Ovary (tissue), 10 donors: ENCODE measurements at places on chromosomes 1 and 21. TPM values are rescaled to one million over a fixed set of nuclear protein-coding genes. Genes with fewer than 3 reads are reported as not detected.
A peak's percentile ranks its signal among the peaks of the same experiment; 100 is the strongest.

- DNase-seq = no peak
- no peak overlapping the region for H3K4me3 ChIP-seq
- peak overlapping the region; percentile 49 for H3K27ac ChIP-seq
- H3K27me3 ChIP-seq = no peaks in the 10 kb centered on the region
- no peaks in the 10 kb centered on the region for H3K36me3 ChIP-seq
- H3K4me1 ChIP-seq = peaks cover 14% of the 10 kb centered on the region
These were observed 22.1 kb downstream of the ARHGEF10L start for GRCh38 chr1:17561561-17561985.

KLHL21 gene
- polyA plus RNA-seq = 40.4 TPM

GRCh38 chr21:25964015-25964414 is 206.6 kb downstream of the APP start:
- no peak overlapping the region for H3K4me3 ChIP-seq
- H3K4me1 ChIP-seq = no peaks in the 10 kb centered on the region
- no peaks in the 10 kb centered on the region for H3K27me3 ChIP-seq
- H3K36me3 ChIP-seq = no peaks in the 10 kb centered on the region
- H3K27ac ChIP-seq = no peak overlapping the region

DNA sequence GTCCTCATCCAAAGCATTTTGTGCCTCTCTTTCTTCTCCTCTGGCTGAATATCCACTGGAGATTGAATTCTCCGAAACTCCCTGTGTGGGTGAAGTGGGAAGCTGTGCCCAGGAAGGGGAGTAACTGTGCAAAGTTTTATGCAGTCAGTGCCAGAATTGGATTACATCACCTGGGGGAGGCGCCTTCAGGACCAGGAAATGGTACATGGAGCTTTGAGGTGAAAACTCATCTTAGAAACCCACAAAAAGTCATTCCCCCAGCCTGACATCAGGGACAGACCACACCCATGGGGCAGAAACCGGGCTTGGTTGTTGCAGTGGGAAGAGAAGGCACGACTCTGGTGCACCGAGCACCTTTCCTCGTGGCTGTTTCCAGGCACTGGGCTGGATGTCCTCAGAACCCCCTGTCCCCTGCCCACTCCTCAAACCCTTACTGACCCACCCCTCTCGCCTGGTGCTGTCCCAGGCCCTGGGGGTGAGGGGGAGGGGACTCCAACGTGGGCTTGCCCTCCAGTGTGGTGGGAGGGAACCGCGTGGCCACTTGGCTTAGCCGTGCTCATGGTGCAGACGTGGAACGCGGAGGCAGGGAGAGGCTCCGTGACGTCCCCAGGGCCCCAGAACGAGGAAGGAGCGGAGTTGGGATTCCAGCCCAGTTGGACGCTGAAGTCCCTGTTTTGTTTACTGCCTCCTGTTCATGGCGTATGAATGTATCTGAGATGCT is 15.7 kb downstream of the TFF3 start:
- DNase-seq = no peak
- H3K4me1 ChIP-seq = no peaks in the 10 kb centered on the region
- no peaks in the 10 kb centered on the region for H3K27me3 ChIP-seq
- H3K36me3 ChIP-seq = no peaks in the 10 kb centered on the region

- H3K27ac ChIP-seq = no peak overlapping the region
- no peaks in the 10 kb centered on the region for H3K27me3 ChIP-seq
- no peaks in the 10 kb centered on the region for H3K4me1 ChIP-seq
- H3K4me3 ChIP-seq = no peak overlapping the region
These were observed 360.4 kb upstream of the NR5A2 start for GRCh38 chr1:199667089-199667488.

DNA sequence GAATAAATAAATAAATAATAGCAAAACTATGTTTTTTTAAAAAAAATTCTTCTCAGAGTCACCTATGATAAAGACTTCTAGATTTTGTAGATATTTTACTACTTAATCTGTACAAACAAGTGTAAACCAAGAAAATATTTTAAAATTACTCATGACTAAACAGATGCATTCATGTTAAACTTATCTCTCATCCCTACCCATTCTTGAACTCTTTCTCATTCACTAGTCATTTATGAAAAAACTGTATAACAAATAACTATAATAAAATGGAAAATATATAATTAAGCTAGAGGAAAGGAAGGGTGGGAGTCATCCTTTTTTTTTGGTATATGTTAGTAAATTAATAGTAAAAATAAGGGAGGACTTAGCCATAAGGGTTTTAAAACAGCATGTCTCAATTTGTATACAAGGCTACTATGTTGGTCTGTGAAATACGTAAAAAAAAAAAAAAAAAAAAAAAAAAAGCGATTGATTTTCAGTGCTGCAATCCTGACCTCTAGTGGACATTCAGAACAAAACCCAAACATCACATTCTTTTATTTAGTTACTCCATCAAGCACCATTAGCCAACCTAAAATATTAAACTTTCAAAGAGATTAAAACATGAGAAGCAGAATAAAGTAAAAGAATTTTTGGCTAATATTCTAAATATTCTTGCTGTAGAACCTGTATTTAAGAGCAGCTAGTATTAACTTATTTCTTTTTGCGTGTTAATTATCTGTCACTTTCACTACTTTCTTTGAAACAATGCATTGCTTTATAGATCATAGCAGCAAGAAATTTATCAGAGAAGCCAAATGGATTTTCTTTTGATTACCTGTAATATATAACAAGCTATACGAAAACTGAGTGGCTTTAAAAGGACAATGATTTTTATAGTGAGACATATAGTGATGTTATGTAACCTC is 255.8 kb upstream of the CACYBP start:
- DNase-seq = no peak
- H3K4me1 ChIP-seq = no peaks in the 10 kb centered on the region
- H3K36me3 ChIP-seq = no peaks in the 10 kb centered on the region
- no peak overlapping the region for H3K4me3 ChIP-seq

DNA sequence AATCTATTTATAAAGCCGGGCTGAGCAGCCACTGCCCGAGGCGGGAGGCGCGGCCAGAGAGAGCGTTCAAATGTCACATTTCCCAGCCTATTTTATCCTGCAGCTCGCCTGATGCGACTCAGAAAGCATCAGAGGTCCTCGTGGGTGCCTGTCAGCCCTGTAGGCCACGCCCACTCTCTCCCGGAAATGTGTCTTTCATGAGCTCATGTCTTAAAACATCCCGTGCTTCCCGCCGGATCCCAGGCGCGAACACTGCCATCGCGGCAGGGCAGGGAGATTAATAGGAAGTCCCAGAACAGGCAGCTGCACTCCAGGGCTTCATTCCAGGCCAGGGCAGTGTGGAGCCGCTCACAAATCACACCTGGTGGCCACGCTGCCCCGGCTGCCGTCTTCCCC is 117.5 kb downstream of the PRDM16 start:
- H3K4me1 ChIP-seq = peaks cover 16% of the 10 kb centered on the region
- peak; percentile 78 for DNase-seq
- H3K27me3 ChIP-seq = no peaks in the 10 kb centered on the region
- H3K27ac ChIP-seq = peak overlapping the region; percentile 17
- H3K4me3 ChIP-seq = no peak overlapping the region
- H3K36me3 ChIP-seq = no peaks in the 10 kb centered on the region

DNA sequence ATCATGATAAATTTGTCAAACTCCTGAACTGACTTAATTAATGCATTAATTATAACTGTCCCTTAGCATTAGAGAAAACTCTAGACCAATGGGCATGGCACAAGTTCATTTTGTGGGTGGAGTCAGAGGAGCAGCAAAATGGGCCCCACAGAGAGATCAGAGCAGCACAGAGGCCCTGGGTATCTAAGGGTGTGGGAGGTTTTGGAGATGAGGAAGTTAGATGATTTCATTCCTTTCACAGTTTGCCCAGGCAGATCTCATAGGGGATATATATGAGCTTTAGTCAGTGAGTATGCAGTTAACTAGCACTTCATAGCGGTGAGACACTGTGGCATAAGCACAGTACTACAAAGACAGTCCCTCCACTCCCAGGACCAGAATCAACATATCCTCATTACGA is 117.3 kb downstream of the MAB21L3 start:
- no peaks in the 10 kb centered on the region for H3K4me1 ChIP-seq
- no peak for DNase-seq
- H3K27me3 ChIP-seq = no peaks in the 10 kb centered on the region

GRCh38 chr1:98388441-98388840 is 273.1 kb upstream of the SNX7 start:
- H3K36me3 ChIP-seq = no peaks in the 10 kb centered on the region
- H3K4me1 ChIP-seq = no peaks in the 10 kb centered on the region
- H3K27me3 ChIP-seq = no peaks in the 10 kb centered on the region
- no peak overlapping the region for H3K27ac ChIP-seq

KPRP gene
- not detected for polyA plus RNA-seq

CRYAA gene
- polyA plus RNA-seq = not detected

DNA sequence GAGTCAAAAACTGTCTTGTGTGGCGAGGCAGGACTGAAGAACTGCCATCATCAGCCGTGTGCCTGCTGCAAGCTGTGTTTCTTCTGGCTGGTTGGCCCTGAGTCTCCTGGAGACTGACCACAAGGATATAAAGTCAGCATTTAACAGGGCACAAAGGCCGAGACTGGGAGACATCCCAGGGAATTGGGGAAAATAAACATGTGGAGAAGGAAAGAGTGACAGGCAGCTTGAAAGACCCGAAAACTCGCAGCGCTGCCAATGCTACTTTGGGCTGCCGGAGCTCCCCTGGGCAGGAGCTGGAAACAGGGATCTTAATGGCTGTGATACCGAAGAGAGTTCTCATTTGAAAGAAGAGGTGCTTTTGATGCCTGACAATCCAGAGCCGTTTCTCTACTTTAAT is 125.3 kb upstream of the HMGB4 start:
- H3K36me3 ChIP-seq = no peaks in the 10 kb centered on the region
- H3K27me3 ChIP-seq = no peaks in the 10 kb centered on the region
- no peak overlapping the region for H3K27ac ChIP-seq
- no peak for DNase-seq
- H3K4me3 ChIP-seq = no peak overlapping the region
- no peaks in the 10 kb centered on the region for H3K4me1 ChIP-seq

HTR1D gene
- not detected for polyA plus RNA-seq

MANEAL gene
- 3.7 TPM for polyA plus RNA-seq

- H3K4me3 ChIP-seq = no peak overlapping the region
- no peaks in the 10 kb centered on the region for H3K36me3 ChIP-seq
- no peaks in the 10 kb centered on the region for H3K4me1 ChIP-seq
- DNase-seq = no peak
These were observed 6.6 kb upstream of the TFF3 start for GRCh38 chr21:42321845-42322244.

DNA sequence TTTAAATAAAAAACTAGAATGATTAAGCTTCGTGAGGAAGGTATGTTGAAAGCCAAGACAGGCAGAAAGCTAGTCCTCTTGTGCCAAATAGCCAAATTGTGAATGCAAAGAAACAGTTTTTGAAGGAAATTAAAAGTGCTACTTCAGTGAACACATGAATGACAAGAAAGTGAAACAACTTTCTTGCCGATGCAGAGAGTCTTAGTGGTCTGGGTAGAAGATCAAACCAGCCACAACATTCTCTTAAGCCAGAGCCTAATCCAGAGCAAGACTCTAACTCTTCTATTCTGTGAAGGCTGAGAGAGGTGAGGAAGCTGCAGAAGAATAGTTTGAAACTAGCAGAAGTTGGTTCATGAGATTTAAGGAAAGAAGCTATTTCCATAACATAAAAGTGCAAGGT is 63.2 kb downstream of the TTC3 start:
- no peaks in the 10 kb centered on the region for H3K36me3 ChIP-seq
- H3K27ac ChIP-seq = no peak overlapping the region
- H3K4me3 ChIP-seq = no peak overlapping the region
- no peaks in the 10 kb centered on the region for H3K27me3 ChIP-seq

- no peak overlapping the region for H3K4me3 ChIP-seq
- no peaks in the 10 kb centered on the region for H3K27me3 ChIP-seq
- H3K27ac ChIP-seq = no peak overlapping the region
- no peaks in the 10 kb centered on the region for H3K36me3 ChIP-seq
- no peak for DNase-seq
- no peaks in the 10 kb centered on the region for H3K4me1 ChIP-seq
These were observed 94.8 kb downstream of the DSCAM start for GRCh38 chr21:40752125-40752524.

TLCD4 gene
- 1.1 TPM for polyA plus RNA-seq

MYOM3 gene
- 1.2 TPM for polyA plus RNA-seq

DNA sequence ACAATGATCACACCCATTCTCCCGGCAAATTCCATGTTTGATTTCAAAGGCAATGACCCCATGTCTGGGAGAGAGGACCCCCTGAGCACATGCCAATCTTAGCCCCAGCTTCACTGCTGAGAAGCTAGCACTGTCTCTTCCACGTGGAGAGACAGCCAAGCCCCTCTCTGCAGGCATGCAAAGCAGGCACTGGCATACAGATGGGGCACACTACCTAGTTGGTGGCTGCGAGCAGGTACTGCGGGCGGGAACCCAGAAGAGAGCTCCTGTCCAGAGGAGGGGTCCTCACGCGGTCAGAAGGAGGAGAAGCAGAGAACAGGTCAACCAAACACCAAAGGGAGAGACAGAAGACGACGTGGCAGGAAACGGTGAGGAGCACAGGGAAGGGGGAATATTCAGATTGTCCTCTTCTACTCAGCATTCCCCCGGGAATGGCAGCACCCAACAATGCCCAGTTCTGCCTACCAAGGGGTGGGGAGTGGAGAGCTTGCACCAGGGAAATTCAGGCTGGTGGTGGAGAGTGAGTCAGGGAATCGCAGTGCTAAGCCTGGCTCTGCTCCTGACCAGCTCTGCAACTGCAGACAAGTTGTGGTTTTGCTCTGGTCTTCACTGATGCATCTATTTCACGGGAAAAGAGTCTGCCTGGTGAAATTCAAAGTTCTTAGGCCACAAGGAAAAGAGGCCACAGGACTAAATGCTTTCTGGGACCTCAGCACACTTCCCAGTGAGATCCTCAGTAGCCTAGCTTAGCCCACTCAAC is 48.1 kb upstream of the GOLT1A start:
- H3K27ac ChIP-seq = no peak overlapping the region
- DNase-seq = no peak
- no peaks in the 10 kb centered on the region for H3K36me3 ChIP-seq
- H3K4me1 ChIP-seq = no peaks in the 10 kb centered on the region
- no peak overlapping the region for H3K4me3 ChIP-seq

DNA sequence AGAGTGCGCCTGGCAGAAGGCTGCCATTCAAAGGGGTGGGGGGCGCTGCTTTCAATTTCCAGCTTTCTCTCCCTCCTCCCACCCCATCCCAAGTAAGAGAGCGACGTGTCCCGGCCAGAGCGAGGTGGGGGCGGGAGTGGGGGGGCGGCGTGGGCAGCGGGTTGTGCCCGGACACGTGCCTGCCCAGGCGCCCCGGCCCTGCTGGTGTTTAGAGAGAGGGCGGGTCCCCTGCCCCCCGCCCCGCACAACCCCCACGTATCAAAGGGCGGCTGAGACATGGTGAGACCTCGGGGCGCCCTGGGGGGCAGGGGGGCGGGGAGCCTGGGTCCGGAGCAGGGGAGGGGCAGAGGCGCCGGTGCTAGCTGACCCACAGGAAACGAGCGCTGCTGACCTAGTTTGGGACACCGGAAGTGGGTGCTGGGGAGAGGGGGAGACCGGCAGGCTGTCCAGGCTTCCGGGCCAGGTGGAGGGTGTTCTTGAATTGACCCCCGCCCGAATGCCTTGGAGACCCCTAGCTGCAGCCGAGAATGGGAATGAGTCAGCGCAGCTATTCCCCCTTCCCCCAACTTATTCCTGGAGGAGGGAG is 1.3 kb downstream of the ZBTB7B start:
- peaks cover 11% of the 10 kb centered on the region for H3K4me1 ChIP-seq
- peak; percentile 76 for DNase-seq
- H3K36me3 ChIP-seq = no peaks in the 10 kb centered on the region
- no peaks in the 10 kb centered on the region for H3K27me3 ChIP-seq

NPR1 gene
- polyA plus RNA-seq = 31.3 TPM

TFF3 gene
- polyA plus RNA-seq = 1.3 TPM

GRCh38 chr1:201586806-201587205 is 47.9 kb downstream of the NAV1 start:
- no peak overlapping the region for H3K27ac ChIP-seq
- H3K36me3 ChIP-seq = no peaks in the 10 kb centered on the region
- no peaks in the 10 kb centered on the region for H3K4me1 ChIP-seq
- no peaks in the 10 kb centered on the region for H3K27me3 ChIP-seq
- no peak overlapping the region for H3K4me3 ChIP-seq
